ENCODE measurements at places on chromosomes 3 and 15.
A peak's percentile ranks its signal among the peaks of the same experiment; 100 is the strongest.

DNA sequence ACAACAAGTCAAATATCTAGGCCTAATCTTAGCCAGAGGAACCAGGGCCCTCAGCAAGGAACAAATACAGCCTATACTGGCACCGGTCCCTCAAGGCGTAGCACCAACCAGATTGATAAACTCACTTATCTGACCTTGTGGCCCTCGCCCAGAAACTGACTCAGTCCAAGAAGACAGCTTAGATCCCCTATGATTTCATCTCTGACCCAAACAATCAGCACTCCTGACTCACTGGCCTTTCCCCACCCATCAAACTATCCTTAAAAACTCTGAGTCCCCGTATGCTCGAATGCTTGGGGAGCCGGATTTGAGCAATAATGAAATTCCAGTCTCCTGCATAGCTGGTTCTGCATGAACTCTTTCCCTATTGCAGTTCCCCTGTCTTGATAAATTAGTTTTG lies 1.6 kb upstream of the SORD start:
- no peak for DNase-seq

DNA sequence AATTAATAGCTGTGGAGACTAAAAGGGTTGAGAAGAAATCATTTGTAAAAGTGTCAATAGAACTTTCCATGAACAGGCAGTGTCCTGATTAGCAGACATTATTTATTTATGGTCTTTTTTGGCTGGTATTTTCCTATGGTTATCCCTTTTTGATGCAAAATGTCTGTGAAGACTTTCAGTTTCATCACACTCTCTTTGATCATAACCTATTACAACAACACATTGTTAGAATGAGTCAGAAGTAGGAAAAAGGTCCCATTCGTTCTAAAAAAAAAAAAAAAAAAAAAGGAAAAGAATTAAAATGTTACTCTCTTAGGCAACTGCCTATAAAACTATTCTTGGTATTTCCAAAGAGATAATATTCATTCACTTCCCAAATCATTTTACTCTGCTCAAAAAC lies 62.1 kb downstream of the SLC49A4 start:
- peak; percentile 7 for DNase-seq

DNA sequence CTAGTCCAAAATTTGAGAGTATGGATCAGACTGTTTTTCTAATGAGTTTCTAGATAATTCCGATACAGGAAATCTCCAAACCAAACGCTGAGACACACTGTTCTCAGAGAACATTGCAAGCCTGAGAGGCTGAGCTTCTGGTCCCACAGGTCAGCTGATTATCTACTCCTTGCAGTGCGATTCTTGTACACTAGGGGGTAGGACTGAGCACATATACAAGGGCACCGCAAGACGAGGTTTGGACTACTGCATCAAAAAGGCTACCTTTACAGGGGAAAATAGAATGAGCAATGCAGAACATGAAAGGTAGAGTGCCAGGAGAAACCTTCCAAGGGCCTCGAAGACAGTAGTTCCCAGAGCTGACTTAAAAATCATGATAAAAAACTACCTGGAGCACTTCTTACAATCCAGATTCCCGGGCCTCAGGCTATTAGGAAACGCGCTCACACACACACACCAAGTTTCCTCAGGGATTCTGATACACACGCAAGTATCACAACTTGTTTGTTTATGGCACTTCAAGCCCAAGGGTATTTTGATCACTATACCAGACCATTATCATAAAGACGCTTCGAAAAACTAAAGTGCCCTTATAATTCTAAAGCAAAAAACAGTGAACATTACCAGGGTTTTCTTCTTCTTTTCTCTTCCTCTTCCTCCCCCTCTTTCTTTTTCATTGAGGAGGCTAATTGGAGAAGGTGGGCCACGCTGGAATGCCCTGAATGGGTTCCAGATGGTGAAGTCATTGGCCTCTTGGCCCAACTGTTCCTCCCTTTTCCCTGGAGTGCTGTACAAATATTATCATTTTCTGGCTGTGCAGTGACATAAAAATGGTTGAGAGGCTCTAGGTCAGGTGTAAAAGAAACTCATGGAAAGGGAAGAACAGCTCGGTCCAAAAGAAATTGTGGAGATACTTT lies 61.8 kb downstream of the SLC12A8 start:
- DNase-seq: no peak

GRCh38 chr3:171506743-171507319 lies 46.6 kb upstream of the TNIK start:
- no peak for DNase-seq

DNA sequence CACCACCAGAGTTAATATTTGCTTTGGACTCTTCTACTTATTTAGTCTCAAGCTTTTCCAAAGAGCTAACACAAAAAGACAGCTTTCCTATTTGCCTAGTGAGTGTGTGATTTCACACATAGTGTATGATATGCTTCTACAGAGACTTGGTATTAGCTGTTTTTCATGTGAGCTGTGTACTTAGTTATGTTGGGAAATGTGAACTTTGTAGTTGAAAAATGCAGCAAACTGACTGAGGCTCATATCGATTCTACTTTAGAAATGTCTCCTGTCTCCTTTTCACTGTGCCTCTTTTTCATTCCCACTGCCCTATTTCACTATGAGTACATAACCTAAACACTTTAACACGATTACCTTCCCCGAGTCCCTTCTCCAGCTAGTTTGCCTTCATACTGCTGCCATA lies 136.5 kb downstream of the ALCAM start:
- peak; percentile 17 for DNase-seq

DNA sequence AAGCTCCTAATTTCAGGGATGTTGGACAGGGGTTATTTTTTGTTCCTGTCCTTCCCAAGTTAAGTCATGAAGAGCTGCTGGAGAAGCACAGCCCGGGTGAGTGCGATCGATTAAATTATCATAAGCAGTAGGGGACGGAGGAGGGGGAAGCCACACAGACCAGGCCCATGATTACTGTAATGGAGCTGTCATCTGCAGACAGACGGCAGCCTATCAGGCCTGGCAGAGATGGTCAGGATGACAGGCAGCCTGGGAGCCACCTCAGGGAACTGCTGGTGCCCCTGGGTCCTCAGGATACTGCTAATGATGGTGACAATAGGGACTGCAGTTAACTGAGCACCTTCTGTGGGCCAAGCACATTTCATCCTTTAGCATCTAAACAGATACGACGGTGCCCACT lies 147.7 kb downstream of the RAB11A start:
- no peak for DNase-seq

Measured in astrocyte (in vitro differentiated cells and primary cell).